SK-N-SH (cell line): ENCODE measurements at places on chromosomes 7 and 10.

DNA sequence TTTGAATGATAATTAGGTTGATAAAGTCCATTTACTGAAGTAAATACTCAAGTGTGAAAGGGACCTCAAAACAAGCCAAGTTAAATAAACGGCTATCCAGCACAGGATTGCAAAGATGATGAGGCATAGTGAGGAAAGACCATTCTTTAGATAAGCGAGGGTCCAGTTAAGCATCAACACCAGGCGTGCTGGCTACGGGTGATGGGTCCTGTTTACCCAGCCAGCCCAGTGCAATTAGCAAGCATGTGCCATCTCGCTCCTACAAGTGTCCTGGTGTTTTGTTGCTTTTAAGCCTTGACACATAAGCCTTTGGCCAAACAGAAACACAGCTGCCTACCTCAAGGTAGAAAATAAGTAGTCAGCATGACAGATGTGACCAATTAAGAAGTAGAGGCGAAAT, 7.1 kb downstream of the NEBL start:
- DNase-seq, result no peak

DNA sequence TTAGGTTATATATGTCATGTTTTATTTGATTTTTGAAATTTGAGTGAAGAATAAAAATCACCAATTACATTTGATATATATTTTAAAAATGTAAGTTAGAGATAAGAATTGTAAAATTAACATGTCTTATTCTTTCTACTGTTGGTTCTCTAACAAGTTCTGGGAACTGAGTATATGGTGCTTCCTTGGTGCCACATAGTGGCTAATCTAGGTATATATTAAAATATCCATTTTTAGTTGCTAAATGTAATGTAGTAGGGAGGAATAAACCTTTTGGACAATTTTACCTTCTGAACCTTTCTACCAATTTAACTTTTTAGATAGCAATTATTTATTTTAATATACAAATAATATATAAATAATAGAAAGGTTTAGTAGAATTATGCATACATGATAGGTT, 17.5 kb downstream of the CFAP69 start:
- DNase-seq, result peak; percentile 45

DNA sequence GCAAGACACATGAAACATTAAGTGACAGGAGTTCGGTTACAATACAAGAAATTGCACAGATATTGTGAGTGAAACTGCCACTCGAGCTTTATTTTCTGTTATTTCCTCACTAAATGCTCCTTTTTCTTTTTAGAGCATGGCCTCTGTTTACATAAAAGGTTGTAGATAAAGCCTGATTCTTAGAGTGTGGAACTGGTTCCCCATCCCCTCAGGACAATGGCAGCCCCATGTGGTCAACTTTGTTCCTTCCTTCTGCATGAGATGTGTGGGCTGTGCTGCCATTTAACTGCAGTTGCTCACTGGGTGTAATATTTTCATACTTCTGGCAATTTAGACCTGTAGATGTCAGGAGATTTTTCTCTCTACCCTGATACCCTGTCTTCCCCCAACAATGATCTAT, 70.2 kb downstream of the LRGUK start:
- DNase-seq, result no peak

DNA sequence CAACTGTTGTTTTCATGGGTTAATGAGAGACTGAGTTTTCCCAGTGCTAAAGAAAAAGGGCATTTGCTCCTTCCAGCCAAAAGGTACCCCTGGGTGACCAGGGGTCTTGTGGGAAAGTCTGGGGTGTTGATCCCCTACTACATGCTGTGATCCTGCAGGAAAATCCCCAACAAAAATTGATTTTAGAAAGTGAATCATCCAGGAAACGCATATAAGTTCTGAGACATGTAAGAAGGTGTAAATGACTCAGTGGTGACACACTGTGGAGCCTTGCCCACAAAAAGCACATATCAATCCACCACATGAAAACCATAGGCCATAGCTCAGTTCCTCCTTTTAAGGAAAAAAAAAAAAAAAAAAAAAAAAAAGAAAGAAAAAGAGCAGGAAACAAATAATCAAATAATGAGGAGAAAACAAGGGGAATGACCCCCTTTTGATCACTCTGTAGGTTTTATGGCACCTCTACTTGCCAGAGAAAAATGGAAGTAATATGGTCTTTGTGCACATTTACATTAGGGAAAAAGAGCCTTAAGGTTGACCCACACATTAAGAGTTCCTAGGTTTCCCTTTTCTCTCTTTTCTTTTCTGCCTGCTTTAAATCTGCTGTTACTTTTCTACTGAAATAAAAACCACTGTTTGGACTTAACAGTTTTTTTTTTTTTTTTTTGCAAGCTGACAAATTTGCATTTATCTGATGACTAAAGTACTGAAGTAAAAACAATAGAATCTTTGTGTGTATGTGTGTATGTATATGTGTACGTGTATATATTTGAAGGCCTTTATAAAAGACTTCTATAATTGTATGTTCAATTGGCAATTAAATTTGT, 386.0 kb downstream of the KIF20B start:
- DNase-seq, result no peak

DNA sequence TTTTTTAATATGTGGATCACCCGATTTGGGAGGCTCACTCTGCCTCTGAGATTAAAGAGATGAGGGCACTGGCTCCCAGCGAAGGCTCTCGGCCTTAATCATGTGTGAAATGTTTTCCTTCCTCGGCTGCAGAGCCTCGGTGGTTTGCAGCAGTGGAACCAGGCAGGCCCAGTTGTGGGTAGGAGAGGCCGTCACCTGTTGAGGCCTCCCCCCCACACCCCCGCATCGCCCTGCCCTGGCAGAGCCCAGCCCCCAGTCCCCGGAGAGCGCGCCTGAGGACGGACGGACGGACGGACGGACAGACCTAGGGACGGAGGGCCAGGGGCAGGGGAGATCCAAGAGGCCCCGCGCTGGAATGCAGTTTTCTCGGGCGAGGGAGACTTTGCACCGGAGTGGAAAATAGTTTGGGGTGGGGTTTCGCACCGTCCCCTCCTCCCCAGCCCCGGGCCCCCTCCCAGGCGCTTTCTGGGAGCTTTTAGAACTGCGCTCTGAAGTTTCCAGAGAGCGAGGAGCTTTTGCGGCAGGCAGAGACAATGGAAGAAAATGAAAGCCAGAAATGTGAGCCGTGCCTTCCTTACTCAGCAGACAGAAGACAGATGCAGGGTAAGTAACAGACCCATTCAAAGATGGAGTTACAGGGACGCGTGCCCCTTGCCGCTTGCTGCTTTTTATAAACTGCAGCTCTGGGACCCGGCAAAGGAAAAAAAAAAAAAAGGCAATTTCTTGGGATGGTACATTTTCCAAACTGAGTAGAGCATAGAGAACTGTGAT, at the start of gene KIAA1217:
TSS of gene KIAA1217 (plus strand) at position 478 of the 771 bp plus-strand sequence. CDS start at position 534, 56 bp downstream.
- peak; percentile 57 for DNase-seq

GRCh38 chr10:133292919-133293809, 15.5 kb downstream of the TUBGCP2 start:
- DNase-seq, result peak; percentile 34

DNA sequence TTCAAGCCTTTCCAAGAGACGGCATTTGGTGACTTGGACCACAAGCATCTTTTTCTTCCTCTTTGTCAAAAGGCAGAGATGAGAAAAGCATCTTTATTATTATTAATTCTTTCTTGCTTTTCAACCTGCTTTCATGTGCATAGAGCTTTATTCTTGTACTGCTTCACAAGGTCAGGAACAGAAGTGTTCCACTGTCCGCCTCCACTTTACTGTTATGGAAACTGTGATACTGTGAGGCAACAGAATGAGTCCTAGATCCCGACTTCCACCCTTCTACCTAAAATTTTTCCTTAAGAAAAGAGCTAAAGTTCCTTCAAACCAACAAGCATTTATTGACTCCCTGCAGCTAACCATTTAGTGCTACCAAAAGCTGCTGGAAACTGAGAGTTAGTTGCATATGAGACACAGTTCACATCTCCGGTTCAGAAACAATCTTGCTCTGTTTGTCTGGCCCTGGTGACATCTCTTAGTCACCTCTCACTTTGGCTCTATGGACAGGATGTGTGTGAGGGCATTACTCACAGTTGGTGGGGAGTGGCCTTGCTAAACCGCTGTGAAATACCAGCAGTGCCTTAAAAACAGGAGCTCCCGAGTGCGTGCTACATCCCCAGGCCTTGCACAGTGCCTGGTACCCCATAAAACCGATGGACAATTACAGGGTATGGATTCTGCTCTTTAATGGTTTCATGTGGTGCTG, 77.1 kb upstream of the TRIL start:
- no peak for DNase-seq

GRCh38 chr7:43112459-43112940, at the start of gene HECW1:
HECW1 (plus strand) TSS chr7:43112647; CDS start chr7:43243906, 131,259 bp downstream.
- DNase-seq, result no peak

DNA sequence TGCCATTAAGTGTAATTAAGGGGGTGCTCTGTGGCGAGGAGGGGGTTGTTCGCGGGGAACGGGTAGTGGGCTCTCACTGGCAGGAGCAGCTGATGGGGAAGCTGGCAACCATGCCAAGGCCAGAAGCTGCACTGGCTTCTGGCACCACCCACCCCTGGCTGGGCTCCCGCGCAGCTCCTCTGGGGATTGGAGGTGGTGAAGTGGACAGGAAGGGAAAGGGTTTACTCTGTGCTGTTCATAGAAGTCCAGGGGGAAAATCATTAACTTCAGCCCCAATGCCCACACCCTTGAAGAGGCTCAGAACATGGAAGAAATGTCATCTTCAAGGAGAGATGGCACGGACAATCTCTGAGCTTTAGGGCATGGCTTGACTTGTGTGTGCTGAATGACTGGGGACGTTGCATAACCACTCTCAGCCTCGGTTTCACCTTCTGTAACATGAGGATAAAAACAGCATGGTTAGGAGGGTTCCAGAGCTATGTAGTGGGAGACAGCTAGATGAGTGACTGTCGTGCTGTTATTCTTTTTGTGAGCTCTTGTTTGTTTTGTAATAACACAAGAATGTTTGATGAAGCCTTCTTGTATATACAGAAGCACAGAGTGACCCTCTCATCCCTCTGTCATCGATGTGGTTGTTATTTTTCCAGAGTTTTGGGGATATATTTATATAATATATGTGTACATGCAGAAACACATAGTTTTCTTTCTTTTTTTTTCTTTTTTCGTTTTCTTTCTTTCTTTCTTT, 29.9 kb downstream of the KAZALD1 start:
- no peak for DNase-seq
